ENCODE measurements at places on chromosomes 7 and 10.

GRCh38 chr7:152108359-152108758, 82.9 kb downstream of the GALNT11 start:
- DNase-seq: no peak

DNA sequence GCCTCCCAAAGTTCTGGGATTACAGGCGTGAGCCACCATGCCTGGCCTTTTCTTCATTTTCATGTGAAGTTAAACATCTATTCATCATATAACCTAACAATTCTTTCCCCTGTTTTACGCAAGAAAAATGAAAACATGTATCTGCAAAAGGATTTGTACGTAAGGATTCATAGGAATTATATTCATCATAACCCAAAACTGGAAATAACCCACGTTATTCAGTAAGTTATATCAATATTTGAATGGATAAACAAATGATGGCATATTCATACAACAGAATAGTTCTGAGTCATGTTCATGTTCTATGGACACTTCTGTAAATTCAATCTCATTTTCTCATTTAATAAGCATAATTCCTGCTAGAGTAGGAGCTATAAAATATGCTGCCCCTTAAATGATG, 35.2 kb upstream of the CAV2 start:
- peak; percentile 30 for DNase-seq

GRCh38 chr7:55024776-55025175, 6.0 kb downstream of the EGFR start:
- DNase-seq: peak; percentile 58

GRCh38 chr10:11183015-11183414, 165.3 kb downstream of the CELF2 start:
- no peak for DNase-seq

- no peak for DNase-seq
Observed at GRCh38 chr10:420154-421121, 269.0 kb downstream of the DIP2C start.

DNA sequence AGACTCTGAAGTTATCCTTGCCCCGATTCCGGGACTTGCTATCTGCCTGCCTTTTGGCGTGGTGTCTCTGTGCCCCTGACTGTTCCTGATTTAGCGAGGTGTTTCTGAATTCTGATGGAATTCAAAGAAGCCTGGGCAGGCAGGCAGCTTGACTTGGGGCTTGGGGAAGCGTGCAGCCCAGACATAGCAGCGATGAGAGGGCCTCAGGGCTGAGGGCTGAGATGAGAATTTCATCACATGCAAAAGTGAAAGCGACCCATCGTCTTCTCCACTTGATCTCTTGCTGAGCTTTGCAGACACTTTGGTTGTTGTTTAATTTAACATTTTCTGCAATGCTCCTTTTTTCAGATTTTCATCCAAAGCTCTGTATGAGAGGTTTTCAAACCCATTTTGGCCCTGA, 57.8 kb downstream of the TCF7L2 start:
- DNase-seq: no peak

DNA sequence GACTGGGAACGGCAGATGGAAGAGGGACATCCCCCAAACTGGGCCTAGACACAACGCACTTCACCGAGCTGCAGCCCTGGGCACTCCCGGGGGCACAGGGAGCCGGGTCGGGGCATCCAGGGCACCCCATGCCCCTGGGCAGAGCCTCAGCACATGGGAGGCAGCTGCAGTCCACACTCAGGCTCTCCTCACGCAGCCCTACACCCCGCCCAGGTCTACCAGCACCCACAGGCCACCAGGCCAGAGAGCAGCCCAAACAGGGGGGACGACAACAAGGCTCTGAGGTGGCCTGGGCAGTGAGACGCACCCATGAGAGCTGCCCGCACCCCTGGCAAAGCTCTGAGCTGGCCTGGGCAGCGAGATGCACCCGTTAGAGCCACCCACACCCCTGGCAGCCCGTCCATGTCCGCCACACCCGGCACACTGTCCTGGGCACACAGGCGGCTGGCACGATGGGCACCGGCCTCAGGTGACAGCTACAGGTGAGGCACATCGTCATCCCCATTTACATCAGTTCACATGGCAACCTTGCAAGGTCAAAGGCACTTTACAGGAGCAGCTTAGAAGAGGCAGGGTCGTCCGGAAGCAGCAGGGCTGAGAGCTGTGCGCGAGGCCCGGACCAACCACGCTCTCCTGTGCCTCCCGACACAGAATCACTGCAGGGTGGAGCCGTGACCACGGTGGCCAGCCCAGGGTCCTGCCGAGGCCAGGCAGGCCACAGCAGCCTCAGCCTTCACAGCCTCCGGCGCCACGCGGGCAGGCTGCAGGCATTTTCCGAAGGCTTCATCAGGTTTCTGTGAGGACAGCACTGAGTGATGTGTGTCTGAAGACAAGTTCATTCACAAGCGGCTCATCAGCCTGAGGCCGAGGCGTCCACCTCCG, 228.6 kb downstream of the MAD1L1 start:
- DNase-seq: no peak

DNA sequence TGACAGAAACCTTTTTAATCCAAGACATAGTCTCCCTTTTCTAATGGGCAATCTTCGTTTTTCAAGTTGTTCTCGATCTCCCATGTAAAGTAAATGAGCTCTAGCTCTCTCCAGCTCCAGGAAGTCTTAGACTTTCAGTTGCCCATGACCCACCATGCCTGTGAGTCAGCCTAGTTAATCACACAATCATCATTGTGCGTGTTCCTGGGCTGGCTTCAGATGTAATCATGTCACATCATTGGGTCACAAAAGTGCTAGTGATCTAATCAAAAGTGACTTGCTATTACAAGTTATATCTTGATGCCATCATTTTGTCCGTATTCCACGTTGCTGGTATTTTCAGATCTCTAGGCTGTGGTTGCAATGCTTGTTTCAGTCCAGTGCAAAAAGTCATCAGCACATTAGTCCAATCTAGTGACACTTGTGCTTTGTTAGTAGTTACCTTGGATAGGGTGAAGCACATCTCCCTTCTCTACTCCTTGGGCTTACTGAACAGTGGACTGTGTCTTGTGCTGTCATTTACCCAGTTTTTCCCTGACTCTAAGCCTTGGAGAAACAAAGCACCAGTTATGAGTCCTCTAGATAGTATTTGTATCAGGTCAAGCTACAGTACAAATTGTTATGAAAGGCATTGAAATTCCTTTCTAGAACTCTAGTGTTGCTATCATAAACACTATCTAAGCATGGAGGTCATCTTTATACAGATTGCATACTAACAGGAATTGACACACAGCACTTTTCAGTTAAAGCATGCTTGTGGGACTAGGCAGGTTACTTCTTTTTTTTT, 316.6 kb downstream of the GFRA1 start:
- peak; percentile 79 for DNase-seq

GRCh38 chr7:4072161-4072925, 609.8 kb upstream of the FOXK1 start:
- no peak for DNase-seq

GRCh38 chr7:127730658-127731276, 78.8 kb downstream of the SND1 start:
- no peak for DNase-seq

GRCh38 chr7:44307301-44307900, 18.0 kb downstream of the CAMK2B start:
- DNase-seq: peak; percentile 69
